Adipose tissue (tissue), 3 donors: ENCODE measurements at places on chromosomes 5 and 9. TPM values are rescaled to one million over a fixed set of nuclear protein-coding genes. Genes with fewer than 3 reads are reported as not detected.

SLC34A3 gene
- 0.06 TPM for polyA plus RNA-seq

ZFP2 gene
- 2.6 TPM for polyA plus RNA-seq

PDE6A gene
- polyA plus RNA-seq: 0.01 TPM

BRINP1 gene
- polyA plus RNA-seq: not detected

C9orf50 gene
- not detected for polyA plus RNA-seq

DENND4C gene
- 15.7 TPM for polyA plus RNA-seq

FREM1 gene
- 3.7 TPM for polyA plus RNA-seq

NMUR2 gene
- not detected for polyA plus RNA-seq

TOPORS gene
- 3.2 TPM for polyA plus RNA-seq
